Fibroblast of lung (primary cell): ENCODE measurements at places on chromosomes 1 and 21. TPM values are rescaled to one million over a fixed set of nuclear protein-coding genes. Genes with fewer than 3 reads are reported as not detected.

AGT gene
- total RNA-seq = 10.6 and 14.1 TPM in 2 replicates

FNDC5 gene
- total RNA-seq = 0.33 and 1.0 TPM in 2 replicates

WDTC1 gene
- 15.9 and 23.3 TPM in 2 replicates for total RNA-seq

ZNF648 gene
- not detected in 2 replicates for total RNA-seq

GOLT1A gene
- 0.50 TPM in 1 of 2 replicates, not detected in the other for total RNA-seq

LCE2B gene
- not detected in 2 replicates for total RNA-seq

GPR25 gene
- not detected in 2 replicates for total RNA-seq

HCRTR1 gene
- not detected in 2 replicates for total RNA-seq

RYR2 gene
- 0.17 and 0.51 TPM in 2 replicates for total RNA-seq

LCE1C gene
- total RNA-seq = not detected in 2 replicates

TPTE gene
- not detected in 2 replicates for total RNA-seq

PTBP2 gene
- 18.2 and 24.6 TPM in 2 replicates for total RNA-seq

PLOD1 gene
- 137 and 210 TPM in 2 replicates for total RNA-seq

SPATA46 gene
- total RNA-seq = not detected in 2 replicates

OR2T10 gene
- total RNA-seq = not detected in 2 replicates

MAB21L3 gene
- 0.66 and 0.77 TPM in 2 replicates for total RNA-seq
